Liver (tissue), 10 donors: ENCODE measurements at places on chromosomes 1 and 21. TPM values are rescaled to one million over a fixed set of nuclear protein-coding genes. Genes with fewer than 3 reads are reported as not detected.

DNA sequence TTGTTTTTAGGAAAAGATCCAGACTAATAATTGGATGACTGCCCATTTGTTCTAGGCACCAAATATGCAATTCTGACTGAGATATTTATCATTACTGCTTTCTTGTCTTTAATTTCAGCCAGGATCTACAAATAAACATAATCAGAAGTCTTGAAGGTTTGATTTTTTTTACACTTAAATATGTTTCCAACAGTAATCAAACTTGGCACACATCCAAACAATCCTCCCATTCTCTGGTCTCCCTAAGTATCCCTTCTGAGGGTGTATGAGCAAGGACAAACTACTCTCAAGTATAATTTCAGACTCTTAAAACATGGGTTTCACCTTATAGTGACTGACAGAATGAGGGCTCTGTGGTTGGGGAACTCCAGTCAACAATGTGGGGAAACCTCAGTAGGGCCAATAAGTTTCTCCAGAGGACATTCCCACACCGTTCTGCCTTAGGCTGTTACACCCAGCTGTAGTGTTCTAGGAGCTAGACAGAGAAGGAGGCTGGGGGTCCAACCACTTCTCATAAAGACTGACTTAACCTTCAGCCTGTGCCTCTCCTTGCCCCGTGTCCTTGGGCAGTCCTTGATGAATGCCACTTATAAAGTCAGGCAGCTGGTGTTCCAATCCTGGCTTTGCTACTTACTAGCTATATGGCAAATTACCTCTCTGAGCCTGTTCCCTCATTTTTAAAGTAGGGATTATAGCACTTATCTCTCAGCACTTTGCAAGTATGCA, 1.5 kb upstream of the PALMD start:
- no peak for DNase-seq

- DNase-seq, result peak; percentile 65
Measured at GRCh38 chr1:3222042-3222692, 153.2 kb downstream of the PRDM16 start.

MYCL gene
- 2.4 TPM for polyA plus RNA-seq

SF3B4 gene
- polyA plus RNA-seq, result 15.0 TPM
